Occipital lobe (tissue), 3 donors: ENCODE measurements at places on chromosomes 5 and 9.

- no peak for DNase-seq
These were observed 82.4 kb upstream of the TNFAIP8 start for GRCh38 chr5:119273391-119273839.

GRCh38 chr9:36551910-36552309, 20.8 kb upstream of the MELK start:
- no peak for DNase-seq

- no peak for DNase-seq
These were observed 11.7 kb upstream of the TAS2R1 start for GRCh38 chr5:9641806-9642355.

DNA sequence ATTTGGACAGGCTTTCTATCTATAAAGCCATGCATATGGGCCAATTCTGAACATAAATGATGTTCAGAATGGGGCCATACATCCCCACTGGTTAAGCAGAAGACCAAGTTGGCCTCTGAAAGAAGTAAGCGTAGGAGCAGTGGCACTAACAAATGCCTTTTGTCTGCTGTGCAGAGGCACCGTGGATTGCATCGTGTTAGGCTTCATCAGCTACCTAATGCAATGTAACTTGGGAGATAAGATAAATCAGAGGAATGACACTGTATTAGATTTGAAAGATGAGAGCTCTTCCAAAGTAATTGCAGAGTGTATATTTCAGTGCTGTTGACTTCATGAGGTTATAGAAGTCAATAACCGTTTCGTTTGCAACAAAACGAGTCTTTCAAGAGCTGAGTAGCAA, 148.1 kb downstream of the PARP8 start:
- no peak for DNase-seq

DNA sequence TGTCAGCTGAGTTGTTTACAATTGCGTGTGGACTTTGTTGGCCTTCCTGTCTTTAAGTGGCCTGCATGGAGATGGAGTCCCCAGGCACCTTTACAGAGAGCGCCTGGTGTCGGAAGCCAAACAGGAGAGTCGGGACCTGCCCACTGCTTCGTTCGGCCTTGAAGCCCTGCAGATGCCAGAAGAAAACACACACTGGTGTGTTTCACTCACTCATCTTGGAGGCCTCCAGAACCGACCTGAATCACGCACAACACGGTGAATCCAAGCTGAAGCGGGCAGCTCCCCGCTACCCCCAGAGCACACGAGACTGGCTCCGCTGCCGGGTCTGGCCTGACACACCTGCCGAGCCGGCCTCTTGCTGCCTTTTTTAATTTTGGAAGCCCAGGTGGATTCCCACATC, 419.4 kb upstream of the IRX4 start:
- no peak for DNase-seq

DNA sequence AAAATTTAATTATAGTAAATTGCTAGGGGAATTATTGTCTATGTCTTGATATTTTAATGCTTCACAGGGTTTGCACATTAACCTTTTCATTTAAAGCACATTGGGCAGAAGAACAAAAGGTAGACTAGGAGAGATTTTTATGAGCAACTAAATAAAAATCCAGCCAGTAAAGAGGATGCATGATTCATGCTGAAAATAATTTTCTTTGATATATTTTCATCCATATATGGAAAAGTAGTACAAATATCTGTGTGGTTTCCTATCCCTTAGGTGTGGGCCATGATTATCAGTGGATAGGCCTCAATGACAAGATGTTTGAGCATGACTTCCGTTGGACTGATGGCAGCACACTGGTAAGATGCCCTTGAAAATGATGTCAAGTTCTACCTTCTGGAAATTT, 83.1 kb downstream of the VCAN start:
- no peak for DNase-seq

GRCh38 chr5:137858223-137858916, 9.3 kb upstream of the MYOT start:
- DNase-seq, result no peak

DNA sequence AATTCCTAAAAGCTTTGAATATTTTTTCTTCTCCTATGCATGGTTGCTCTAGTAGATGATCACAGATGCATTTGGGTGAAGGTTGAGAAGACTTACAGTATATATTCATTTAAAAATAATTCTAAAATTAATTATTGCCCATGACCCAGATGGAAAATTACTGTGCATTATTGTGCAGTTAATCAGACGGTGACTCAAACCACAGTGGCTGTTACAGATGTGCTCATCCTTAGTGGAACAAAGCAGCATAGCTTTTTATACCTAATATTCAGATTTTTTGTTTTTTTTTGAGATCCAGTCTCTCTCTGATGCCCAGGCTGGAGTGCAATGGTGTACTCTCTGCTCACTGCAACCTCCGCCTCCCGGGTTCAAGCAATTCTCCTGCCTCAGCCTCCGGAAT, 10.7 kb downstream of the OR2V1 start:
- no peak for DNase-seq

DNA sequence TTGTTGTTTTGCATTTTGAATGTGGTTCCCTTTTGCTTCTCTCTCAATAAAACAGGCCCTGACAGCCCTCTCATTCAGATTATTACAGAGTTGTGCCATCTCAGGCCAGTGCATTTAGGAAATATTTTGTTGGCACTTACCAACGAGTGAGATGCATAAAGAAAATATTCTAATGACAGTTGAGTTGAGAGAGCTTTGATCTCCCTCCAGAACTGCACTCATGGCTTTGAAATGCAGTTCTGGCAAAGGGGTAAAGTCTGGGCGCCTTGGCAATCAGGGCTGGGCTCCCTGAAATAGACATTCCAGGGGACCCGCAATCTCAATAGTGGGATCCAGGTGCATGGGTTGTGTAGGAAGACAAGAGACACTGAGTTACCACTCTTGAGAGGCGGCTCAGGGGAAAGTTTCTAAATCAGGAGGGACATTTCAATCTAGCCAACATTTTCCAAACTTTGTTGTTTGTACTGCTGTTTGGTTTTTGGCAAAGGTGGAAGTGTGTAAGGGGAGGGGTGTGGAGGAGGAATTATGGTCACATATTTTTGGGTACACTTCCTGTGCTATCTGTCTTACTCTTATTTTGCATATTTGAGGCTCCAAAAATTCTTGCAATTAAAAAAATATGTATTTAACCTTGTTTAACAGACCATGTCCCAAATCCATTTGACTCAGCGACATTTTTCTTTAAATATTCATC, 48.8 kb downstream of the PAPPA start:
- DNase-seq, result no peak

GRCh38 chr9:16637911-16638310, 232.6 kb downstream of the BNC2 start:
- DNase-seq, result no peak

GRCh38 chr9:71446473-71447411, 321.6 kb downstream of the CEMIP2 start:
- DNase-seq, result peak; percentile 24

GRCh38 chr9:72173080-72173479, 23.8 kb downstream of the GDA start:
- no peak for DNase-seq

- no peak for DNase-seq
These were observed 5.2 kb upstream of the ALDOB start for GRCh38 chr9:101440714-101441230.

DNA sequence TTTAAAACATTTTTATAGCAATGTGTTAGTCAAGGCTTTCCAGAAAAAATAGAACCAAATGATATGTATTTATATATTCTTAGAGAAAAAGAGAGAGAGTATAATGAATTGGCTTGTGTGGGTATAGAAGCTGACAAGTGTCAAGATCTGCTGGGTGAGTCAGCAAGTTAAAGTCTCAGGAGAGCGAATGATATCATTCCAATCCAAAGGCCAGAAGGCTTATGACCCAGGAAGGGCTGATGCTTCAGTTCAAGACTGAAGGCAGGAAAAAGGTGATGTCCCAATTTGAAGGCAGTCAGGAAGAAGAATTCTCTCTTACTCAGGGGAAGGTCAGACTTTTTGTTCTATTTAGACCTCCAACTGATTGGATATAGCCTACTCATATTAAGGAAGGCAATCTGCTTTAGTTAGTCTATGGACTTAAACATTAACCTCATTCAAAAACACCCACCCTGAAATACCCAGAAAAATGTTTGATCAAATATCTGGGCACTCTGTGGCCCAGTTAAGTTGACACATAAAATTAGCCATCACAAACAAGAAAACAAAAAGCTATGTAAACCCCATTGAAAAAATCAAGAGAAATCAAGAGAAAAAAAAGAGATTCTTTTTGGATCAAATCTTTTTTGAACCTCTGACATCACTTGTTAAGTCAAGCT, 189.6 kb downstream of the PIK3R1 start:
- DNase-seq, result no peak

- no peak for DNase-seq
These were observed 358.9 kb upstream of the RFX3 start for GRCh38 chr9:3884736-3885135.

DNA sequence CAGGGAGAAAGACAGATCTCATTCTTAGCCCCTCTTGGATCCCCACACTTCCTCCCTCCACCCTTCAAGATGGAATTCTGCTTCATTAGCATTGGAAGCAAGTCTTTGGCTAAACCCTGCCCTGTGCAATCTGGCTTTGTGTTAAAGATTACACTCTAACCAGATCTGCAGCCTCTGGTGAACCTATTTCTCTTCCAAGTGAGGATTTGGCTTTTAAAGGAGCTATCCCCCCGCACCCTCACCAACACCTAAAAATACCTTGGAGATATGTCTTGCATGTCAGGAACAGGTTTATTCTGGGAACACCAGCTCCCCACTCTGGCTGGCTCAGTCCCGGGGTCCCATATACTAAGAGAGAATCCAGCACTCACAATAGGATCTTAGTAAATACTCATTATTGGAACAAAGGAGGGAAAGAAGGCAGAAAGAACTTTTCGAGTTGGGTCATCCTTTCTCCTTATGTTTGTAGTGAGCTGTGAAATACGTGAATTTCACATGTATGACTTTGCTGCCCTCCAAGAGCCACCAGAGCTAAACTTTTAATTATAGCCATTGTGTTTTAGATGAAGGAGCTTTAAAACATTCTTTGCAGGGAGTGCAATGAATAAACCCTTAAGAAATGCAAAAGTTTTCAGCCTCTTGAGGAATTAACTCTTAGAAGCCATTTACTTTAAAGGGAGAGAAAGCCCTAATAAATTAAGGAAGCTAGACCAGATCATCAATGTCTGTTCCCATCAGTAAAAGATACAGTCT, 53.7 kb upstream of the HRH2 start:
- no peak for DNase-seq

DNA sequence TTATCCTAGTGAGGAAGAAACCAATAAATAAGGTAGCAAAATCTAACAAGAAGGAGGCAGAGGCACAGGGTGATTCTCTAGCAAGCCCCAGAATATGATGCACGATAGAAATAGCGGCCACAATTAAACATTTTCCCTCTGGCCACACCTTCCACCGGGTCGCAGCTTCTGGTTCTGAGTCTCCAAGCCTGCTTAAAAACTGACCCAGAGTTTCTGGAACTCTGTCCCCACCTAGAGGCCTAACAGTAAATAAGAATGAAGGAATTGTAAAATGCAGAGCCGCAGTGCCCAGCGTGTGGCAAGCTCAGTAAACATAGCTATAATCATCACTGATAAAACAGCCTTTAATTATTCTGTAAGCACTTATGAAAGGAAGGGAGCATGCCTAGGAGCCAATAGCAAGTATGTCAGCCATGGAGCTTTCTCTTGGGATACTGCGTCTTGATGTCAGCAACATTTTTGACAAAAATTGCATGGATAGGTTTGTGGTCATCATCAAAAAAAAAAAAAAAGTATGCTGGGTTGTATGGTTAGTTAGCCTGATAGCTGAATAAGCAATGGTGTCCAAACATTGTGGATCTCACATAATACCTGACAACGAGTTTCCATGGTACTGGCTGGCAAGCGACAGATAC, 465.5 kb downstream of the DNAH5 start:
- DNase-seq, result peak; percentile 16

- no peak for DNase-seq
These were observed 269.4 kb upstream of the POU5F2 start for GRCh38 chr5:94010814-94011213.

DNA sequence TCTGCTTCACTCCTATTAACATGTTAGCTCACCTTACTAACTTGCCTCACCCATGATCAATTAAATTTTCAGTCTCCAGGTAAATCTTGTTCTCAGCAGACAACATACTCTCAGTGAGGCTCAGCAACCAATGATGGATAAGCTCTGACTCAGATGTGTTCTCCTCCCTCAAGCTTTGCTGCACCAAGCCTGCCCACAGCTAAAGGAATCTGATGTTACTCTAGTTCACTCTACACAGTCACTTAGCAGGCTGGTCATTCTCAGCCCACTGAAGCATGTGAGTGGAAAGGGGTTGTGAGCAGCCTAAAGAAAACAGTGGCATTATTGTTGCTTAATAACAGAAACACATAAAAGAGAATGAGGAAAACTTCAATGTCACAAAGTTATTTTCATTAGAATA, 37.3 kb upstream of the CTNND2 start:
- no peak for DNase-seq

DNA sequence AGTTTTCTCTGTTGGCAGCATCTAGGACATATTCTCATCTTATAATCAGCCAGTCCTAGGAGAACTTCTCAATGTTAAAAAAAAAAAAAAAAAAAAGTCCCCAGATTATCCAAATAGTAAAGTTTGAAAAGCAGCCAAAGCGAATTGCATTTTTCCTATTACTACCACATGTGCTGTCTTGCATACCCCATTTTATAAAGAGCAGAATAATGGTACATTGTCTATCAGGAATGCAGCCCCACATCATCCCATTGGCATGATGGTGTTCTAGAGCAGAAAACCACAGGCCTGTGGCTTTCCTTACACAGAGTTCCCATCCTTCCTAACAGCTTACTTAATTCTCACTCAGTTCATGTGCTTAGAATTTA, 381.6 kb downstream of the TMEM38B start:
- DNase-seq, result no peak

DNA sequence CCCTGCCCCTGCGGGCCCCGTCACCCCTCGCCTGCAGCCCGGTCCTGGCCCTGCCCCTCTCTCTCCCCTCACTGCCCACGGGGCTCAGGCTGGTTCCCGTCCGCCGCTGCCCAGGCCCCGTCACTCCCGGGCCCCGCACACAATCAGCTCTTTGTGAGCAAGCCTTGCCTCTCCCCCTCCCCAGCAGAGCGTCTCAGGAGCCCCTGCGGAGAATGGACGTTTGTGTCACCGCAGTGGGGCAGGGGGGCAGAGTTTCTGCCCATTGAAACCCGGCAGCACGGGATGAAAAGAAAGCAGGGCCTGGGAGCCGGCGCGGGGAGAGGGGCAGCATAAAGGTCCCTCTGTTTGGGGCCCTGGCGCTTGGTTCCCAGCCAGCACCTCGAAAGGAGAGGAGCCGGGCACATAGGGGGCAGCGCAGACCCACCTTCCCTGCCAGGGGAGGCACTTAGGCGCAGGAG, 13.5 kb upstream of the NUP214 start:
- DNase-seq, result peak; percentile 89

GRCh38 chr9:132690696-132691095, 20.4 kb downstream of the GTF3C4 start:
- no peak for DNase-seq

DNA sequence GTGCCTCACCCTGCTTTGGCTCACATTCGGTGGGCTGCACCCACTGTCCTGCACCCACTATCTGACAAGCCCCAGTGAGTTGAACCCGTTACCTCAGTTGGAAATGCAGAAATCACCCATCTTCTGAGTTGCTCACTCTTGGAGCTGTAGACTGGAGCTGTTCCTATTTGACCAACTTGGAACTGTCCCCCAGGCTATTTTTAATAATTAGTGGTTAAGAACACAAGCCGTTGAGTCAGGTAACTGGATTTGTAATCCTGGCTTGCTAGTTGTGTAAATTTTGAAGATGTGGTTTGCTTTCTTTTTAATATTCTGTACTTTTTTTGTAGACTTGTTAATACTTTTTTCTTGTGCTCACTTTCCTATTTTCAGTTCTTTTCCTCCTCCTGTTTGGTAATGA, 81.2 kb downstream of the CNTLN start:
- no peak for DNase-seq

GRCh38 chr5:655406-655805, 37.7 kb downstream of the TPPP start:
- DNase-seq, result no peak
